Hematopoietic multipotent progenitor cell (in vitro differentiated cells): ENCODE measurements at places on chromosomes 4 and X. TPM values are rescaled to one million over a fixed set of nuclear protein-coding genes. Genes with fewer than 3 reads are reported as not detected.

DNA sequence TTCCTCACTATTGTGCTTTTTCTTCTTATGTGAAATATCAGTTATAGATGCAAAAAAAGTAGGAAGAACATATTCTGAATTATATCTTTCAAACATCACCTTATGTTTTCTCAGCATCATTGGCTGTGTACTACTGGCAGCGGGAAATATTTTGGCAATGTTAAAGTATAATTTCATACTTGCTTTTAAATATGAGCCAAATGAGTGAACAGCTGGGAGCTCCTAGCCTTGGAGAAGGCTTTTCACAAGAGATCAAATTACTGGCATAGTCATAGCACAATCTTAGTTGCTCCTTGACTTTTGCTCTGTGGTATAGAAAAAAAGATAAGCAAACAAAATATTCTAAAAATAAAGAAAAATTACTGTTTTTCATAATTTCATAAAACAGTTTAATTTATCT, 1575.8 kb upstream of the PABPC4L start:
- no peak for DNase-seq

DNA sequence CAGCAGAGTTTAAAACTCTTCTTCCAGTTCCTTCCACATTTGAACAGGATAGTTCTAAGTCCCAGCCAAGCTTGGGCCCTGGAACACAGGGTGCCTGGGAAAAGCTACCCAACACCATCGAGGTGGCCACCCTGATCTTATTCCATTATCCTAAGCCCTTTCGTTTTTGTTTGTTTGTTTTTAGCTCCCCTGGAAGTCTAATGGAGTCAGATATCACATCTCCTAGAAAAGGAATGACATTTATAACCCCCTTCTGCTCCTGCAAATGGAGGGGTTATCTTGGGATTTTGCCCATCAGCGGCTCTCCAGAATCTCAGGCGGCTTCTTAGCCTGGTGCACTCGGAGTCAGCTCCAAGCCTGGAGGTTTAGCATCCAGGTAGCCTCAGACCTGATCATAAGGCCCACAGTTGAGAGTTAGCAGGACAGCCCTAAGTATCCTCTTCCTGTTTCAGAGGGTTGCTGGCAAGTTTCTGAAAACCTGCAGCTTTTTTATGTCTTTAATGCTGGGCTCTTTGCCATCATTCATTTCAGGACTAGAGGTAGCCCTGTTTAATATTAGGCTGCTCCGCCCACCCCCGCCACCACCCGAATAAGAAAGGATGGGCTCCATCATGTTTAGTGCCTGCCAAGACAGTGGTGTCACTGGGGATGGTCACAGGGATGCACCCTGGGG, 230.0 kb upstream of the LNX1 start:
- DNase-seq, result no peak

- DNase-seq, result no peak
These were observed 175.1 kb upstream of the GRID2 start for GRCh38 chr4:92128676-92129075.

DNA sequence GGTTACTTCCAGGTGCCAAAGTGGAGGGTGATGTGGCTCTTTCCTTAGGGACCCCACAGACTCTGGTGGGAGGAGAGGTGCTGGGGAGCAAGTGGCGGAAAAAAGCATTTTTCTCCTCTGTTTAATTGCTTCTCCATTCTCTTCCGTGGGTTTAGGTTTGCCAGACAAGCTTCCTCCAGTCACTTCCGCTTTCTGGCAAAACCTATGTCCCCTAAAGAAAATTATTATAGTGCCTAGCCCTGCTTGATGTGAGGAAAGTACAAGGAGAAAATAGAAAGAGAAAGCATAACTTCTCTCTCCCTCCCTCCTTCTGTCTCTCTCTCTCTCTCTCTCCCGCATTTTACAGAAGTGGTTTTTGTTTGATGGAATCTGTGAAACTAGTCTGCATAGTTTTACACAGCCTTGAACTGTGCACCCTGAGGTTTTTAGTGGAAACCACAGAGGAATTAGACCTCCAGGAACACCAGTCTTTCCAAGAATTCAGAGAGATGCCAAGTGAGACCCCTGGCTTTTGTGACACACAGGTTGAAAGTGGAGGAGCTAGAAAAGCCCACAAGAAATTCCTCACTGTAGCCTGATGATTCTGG, 231.1 kb upstream of the ANXA3 start:
- peak; percentile 78 for DNase-seq

GRCh38 chrX:111869639-111870034, 6.3 kb upstream of the TRPC5OS start:
- DNase-seq, result peak; percentile 13

- DNase-seq, result no peak
These were observed 189.7 kb downstream of the PDGFC start for GRCh38 chr4:156781852-156782251.

DNA sequence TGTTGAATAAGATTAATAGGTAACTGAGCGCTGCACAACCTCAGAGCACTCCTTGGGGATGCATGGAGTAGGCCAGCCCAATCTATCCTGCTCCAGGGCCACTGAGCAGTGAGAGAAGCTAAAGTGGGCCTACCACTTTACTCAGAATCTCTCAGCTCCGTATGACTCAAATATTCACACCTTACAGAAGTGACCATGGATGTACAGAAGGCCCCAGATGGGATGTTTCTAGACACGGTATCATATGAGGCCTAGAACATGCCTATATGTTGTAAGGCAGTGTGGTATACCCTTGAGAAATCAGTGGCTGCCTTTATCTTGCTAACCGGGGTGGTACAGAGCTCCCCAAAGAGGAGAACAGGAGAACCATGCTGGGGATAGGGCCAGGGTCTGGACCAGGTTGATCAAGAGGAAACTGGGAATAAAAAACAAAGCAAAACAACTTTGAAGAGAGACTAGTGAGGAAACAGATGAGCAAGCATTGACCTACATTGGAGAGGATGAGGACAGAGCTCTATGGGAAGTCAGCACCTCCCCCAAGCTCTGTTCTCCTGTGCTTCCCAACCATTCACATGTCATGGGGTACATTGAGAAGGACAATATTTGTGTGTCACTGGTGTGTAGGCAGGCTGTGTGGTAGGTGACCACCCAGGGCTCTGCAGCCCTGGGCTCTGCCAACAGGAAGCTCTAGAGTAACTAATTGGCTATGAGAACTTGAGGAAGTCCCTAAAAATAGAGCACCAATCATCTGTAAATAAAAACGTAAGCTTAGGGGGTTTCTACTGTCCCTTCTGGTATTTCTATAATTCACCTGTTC, 31.4 kb downstream of the HOPX start:
- no peak for DNase-seq

DNA sequence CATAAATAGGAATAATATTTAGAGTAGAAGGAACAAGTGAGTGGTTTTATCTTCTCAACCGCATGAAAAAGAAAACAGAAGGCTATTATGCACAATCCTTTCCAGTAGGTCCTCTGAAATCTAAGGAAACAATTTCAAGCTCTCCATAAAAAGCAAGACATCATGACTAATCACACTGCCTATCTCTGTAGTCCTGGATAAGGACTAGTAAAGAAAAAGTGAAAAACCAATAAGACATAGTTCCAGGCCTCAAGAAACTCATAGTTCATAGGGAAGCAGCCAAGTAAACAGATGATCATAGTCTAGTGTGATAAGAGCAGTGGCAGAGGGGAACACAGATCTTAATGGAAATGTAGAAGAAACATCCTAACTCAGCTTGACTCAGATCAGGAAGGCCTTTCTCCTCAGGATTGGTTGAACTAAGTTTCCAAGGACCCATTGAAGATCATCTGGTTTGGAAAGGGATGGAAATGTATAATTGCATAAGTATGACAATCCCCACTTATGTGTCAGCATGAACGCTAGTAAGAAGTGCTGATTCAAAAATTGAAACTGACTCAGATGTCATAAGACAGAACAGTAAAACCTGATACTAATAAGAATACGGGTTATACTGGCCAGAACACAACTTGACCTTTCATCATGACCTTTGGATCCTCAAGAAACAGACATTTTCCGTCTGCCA, 155.3 kb downstream of the GRIA3 start:
- no peak for DNase-seq

- no peak for DNase-seq
These were observed 1329.2 kb upstream of the PCDH7 start for GRCh38 chr4:29390921-29391320.

- DNase-seq, result no peak
These were observed 47.3 kb downstream of the PJA1 start for GRCh38 chrX:69117876-69118526.

DNA sequence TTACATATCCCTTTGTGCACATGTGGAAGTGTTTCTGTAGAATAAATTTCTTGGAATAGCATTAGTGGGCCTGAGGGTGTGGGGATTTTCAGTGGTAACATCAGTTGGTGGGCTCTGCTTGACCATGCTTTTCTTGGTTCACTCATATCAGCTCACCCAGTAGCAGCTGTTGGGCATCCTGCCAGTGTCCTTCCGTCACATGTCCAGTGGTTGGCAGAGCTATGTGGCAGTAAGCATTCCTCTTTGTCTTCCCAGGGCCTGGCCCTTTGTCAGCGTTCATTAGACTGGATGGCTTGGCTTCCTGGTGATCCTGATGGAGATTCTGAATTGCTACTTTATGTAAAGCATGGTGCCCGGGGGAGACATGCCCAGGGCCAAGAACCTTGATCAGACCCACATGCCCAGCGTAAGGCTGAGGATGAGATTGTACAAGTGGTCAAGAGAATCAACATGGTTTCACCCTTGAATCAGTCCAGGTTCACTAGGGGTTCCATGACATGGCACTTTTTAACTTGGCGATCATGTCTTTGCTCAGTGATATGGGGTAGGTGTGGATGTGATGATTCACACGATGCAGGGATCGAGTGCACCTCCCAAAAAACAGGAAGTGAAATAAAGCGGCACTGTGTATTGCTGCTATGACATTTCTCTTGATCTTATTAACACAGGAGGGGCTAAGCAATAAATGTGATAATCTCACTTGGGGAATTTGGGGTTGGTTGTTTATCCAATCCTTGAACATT, 72.1 kb upstream of the IGFBP7 start:
- no peak for DNase-seq

DNA sequence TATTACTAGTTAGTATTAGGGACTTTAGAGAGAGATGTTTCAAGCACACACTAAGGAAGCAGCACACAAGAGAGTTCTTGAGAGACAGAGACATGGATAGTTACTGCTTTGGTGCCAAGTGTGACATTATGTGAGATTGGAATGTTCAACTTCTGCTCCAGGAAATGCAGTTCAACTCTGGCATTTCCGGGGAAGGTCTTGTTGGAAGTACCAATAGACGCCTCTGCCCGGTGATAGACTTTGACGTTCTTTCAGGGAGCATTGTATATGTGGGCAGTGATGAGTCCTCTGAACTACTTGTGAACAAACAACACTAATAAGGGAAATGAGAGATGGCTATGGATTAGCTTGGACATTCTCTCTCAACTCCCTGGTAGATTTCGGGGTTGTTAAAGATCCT, 638.1 kb upstream of the BOD1L1 start:
- DNase-seq, result no peak

GRCh38 chr4:161546902-161547301, 616.9 kb downstream of the FSTL5 start:
- no peak for DNase-seq

The CACNA1F gene
- 1.3 TPM for total RNA-seq

The ZCCHC18 gene
- 3.8 TPM for total RNA-seq

The PLS3 gene
- 5.1 TPM for total RNA-seq
